ENCODE measurements at places on chromosomes 3 and 15. TPM values are rescaled to one million over a fixed set of nuclear protein-coding genes. Genes with fewer than 3 reads are reported as not detected.
A peak's percentile ranks its signal among the peaks of the same experiment; 100 is the strongest.

Gene PIAS1
- 32.3 TPM for total RNA-seq

Gene ISL2
- total RNA-seq, result not detected

Gene SLC24A5
- not detected for total RNA-seq

Gene RSRC1
- total RNA-seq, result 24.8 TPM

Gene MOBP
- total RNA-seq, result 0.44 TPM

Gene ZNF710
- 31.8 TPM for total RNA-seq

Gene SST
- not detected for total RNA-seq

Gene GOLGA6D
- total RNA-seq, result not detected

DNA sequence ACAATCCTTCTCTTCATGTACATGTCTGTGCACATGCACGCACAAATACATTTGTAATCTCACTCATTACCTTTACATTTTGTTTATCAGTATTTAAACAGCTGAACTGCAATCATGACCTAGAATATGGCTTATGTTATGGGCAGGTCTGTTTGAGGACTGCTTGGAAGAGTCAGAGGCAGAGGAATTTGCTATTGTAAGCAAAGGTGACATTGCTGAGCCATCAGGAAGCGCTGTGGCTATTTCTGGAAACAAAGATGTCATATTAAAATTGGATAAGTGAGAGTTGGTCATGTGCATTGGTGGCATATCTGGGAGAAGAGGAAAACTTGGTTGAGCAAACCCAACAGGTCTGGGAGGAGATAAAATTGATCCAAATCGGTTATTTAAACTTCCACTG is 41.6 kb downstream of the USF3 start:
- peaks cover 3% of the 10 kb centered on the region for H3K36me3 ChIP-seq
- DNase-seq, result no peak
- H3K4me1 ChIP-seq, result no peaks in the 10 kb centered on the region

GRCh38 chr3:9810433-9810770 is 340 bp downstream of the TTLL3 start:
- peak overlapping the region; percentile 55 for H3K4me3 ChIP-seq
- H3K36me3 ChIP-seq, result peaks cover 17% of the 10 kb centered on the region

DNA sequence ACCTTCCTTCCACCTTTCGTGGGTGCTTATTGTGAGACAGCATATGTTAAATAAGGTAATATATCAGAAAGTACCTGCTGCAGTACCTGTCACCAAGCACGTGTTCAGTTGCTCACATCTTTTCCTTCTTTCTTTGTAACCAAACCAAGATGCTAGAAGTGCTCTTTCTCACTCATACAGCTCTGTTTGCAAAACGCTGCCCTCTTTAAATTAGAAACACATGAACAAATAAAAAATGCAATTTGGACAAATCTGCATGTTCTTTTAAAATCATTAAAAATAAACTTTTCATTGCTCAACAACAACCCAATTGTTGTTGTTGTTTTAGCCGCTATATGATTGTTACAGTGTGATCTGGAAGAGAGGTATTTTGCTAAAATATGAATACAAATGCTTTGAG is 193.5 kb upstream of the ZBTB20 start:
- no peak for DNase-seq
- no peaks in the 10 kb centered on the region for H3K36me3 ChIP-seq
- H3K4me1 ChIP-seq, result peaks cover 8% of the 10 kb centered on the region
- no peak overlapping the region for H3K4me3 ChIP-seq
- no peak overlapping the region for H3K27ac ChIP-seq
- no peaks in the 10 kb centered on the region for H3K27me3 ChIP-seq

- H3K36me3 ChIP-seq, result peaks cover 12% of the 10 kb centered on the region
- H3K27me3 ChIP-seq, result no peaks in the 10 kb centered on the region
- peak overlapping the region; percentile 10 for H3K4me3 ChIP-seq
- H3K27ac ChIP-seq, result peak overlapping the region; percentile 60
These were observed 24.7 kb downstream of the LYSMD4 start for GRCh38 chr15:99708563-99708962.

DNA sequence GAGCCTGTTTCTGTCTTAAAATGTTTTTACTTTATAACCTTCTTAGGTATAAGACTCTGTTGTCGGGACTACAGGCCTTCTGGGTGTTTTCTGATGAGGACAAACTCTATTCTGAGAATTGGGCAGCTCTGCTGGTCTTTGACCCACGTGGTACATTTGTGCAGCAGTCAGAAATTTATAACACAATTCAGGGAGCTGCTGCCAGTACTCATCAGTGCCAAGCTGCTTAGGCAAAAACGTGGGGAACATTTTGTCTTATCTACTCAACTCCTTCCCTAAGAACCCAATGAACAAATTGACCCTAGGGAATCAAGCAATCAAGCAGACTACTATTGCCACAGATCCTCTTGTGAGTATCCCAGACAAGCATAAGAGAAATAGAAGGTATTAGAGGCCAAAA is 180.7 kb upstream of the PDZRN3 start:
- no peak overlapping the region for H3K4me3 ChIP-seq
- H3K36me3 ChIP-seq, result no peaks in the 10 kb centered on the region

- no peaks in the 10 kb centered on the region for H3K4me1 ChIP-seq
- no peak overlapping the region for H3K4me3 ChIP-seq
- no peaks in the 10 kb centered on the region for H3K27me3 ChIP-seq
These were observed 38.5 kb downstream of the MAP3K13 start for GRCh38 chr3:185401319-185401955.

DNA sequence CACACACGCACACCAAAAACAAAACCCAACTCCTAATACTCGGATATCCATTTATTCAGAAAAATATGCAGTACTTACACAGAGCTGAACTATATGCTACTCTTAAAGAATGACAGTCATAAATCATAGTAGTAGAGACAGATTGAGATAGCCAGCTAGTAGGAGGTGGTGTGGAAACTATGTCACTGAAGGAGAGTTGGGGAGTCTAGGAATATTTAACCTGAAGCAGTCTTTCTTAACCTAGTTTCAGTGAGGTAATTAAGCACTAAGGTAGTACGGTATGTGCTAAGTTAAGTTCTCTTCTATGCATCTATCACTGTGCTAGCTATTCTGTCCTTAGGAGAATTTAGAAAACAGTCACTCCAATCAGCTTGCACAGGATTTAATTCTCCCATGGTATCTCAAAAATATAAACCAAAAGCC is 54.2 kb downstream of the ANKRD28 start:
- H3K27ac ChIP-seq, result no peak overlapping the region
- H3K4me3 ChIP-seq, result no peak overlapping the region
- no peaks in the 10 kb centered on the region for H3K27me3 ChIP-seq
- DNase-seq, result no peak

DNA sequence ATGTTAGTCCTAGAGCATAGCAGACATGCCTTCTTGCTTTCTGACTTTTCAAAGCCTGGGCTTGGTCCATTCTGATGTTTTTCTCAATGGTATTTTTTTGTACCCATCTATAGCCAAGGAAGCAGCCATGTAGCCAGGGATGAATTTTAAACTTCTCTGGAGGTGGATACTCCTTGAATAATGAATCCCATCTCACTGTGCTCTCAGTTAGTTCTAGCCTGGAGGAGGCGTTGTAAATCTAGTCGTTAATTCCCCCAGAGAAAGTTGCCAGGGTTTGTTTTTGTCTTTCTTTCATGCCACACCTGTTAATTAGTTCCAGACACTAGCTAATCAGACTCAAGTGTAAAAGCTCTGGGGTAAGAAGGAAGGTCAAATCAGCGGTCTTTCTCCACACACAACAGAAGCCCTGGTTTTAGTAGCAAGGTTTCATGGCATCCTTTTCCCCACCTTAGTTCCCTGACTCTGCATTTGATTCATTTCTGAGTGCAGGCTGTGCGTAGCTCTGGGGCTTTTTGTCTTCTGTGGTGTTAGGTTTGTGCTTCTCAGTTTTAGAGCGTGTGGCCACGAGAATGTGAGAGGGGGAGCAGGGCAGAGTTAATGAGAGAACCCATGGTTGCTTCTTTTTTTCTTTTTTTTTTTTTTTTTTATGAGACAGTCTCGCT is 19.7 kb downstream of the PTPRG start:
- H3K36me3 ChIP-seq, result no peaks in the 10 kb centered on the region
- H3K27ac ChIP-seq, result no peak overlapping the region
- H3K4me3 ChIP-seq, result no peak overlapping the region
- H3K27me3 ChIP-seq, result no peaks in the 10 kb centered on the region
- H3K4me1 ChIP-seq, result peaks cover 3% of the 10 kb centered on the region

GRCh38 chr3:172582712-172583111 is 59.5 kb upstream of the TNFSF10 start:
- H3K36me3 ChIP-seq, result no peaks in the 10 kb centered on the region
- no peaks in the 10 kb centered on the region for H3K4me1 ChIP-seq
- no peaks in the 10 kb centered on the region for H3K27me3 ChIP-seq
- DNase-seq, result no peak

- no peaks in the 10 kb centered on the region for H3K4me1 ChIP-seq
- H3K4me3 ChIP-seq, result no peak overlapping the region
- peak; percentile 43 for DNase-seq
- H3K27ac ChIP-seq, result no peak overlapping the region
These were observed 98.0 kb downstream of the USP13 start for GRCh38 chr3:179750720-179751328.

- peaks cover 5% of the 10 kb centered on the region for H3K36me3 ChIP-seq
- H3K27ac ChIP-seq, result no peak overlapping the region
- H3K4me3 ChIP-seq, result no peak overlapping the region
- H3K4me1 ChIP-seq, result no peaks in the 10 kb centered on the region
- H3K27me3 ChIP-seq, result no peaks in the 10 kb centered on the region
These were observed 104.2 kb downstream of the CBLB start for GRCh38 chr3:105764378-105765307.

- DNase-seq, result no peak
- H3K36me3 ChIP-seq, result peaks cover under 1% of the 10 kb centered on the region
- H3K27ac ChIP-seq, result no peak overlapping the region
- H3K27me3 ChIP-seq, result no peaks in the 10 kb centered on the region
These were observed 48.3 kb downstream of the CCDC12 start for GRCh38 chr3:46928282-46928681.

- H3K36me3 ChIP-seq, result no peaks in the 10 kb centered on the region
- peak; percentile 15 for DNase-seq
- no peak overlapping the region for H3K4me3 ChIP-seq
- H3K4me1 ChIP-seq, result peaks cover 18% of the 10 kb centered on the region
These were observed 2.7 kb upstream of the OPA1 start for GRCh38 chr3:193590088-193590856.

GRCh38 chr3:28595372-28595771 is 246.7 kb upstream of the AZI2 start:
- no peaks in the 10 kb centered on the region for H3K36me3 ChIP-seq
- no peaks in the 10 kb centered on the region for H3K4me1 ChIP-seq
- no peak overlapping the region for H3K4me3 ChIP-seq
- DNase-seq, result no peak
- H3K27ac ChIP-seq, result no peak overlapping the region
- H3K27me3 ChIP-seq, result no peaks in the 10 kb centered on the region

DNA sequence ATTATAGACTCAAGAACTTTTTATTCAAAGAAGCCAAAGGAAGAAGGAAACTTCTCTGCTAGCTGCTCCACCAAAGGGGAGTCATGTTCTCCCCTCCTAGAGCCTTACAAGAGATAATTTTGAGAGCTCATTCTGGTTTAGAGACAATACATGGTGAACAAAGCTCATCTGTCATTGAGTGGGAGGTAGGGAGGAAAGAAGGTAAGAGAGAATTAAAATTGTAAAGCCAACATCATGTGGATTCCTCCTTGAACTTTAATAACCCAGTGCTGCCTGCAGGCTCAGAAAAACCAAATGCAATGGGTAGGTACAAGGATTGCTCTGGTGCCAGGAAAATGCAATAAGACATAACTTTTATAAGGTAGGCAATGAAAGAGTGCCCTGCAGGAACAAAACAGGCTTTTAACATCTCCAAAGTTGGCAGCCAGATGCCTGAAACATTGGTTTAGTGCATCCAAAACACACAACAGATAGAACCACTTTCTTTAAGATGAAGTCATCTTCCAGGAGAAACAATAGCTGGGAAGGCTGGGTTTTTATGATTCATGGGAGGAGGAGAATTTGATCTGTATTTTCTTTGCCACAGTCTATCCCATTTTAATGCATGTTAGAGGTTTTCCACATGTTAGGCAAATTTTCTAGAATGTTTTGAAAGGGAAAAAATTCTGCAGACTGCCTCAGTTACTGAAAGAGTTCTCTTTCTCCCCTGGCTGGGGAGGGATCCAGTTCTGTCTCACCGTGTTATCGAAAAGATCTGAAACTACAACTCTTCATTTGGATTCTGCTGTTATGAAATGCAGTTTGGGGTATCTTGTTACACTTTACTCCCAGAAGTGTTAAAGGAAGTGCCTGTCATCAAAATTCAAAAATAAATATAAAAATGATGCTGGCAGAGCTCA is 11.3 kb upstream of the ARHGEF3 start:
- peaks cover 14% of the 10 kb centered on the region for H3K4me1 ChIP-seq
- DNase-seq, result peak; percentile 71
- no peaks in the 10 kb centered on the region for H3K27me3 ChIP-seq
- no peak overlapping the region for H3K4me3 ChIP-seq
- H3K36me3 ChIP-seq, result no peaks in the 10 kb centered on the region

DNA sequence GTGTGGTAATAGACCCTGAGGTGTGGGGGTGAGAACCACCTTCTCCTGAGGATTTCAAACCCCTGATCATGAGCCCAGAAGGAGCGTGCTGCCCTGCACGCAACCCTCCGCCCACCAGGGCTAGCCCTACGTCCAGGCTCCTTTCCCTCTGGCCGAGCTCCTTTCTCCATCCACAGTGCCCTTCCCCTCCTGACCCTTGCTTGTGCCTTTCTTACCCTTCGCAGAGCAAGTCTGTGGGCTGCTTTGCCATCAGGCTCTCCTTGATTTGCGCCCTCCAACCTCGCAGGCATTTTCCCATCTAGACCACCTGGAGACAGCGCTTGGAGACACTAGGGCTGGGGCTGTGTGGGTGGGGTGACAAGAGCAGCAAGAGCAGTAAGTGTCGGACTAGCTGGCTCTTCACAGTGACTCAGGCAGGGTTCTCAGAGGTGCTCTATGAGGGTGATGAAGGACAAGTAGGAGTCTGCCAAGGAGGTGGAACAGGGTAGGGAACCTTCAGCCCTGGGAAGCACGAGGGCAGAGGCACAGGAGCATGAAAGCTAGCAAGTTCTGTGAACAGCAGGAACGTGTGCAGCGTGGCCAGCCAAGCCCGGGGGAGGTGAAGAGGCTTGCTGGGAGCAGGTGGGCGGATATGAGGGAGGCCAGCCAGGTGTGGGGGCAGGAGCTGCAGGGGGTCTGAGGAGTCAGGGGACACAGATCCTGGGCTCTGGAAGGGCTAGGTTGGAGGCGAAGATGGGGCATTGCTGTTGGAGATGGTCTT is 2.5 kb upstream of the SLC38A3 start:
- H3K4me1 ChIP-seq, result peaks cover 3% of the 10 kb centered on the region
- no peaks in the 10 kb centered on the region for H3K36me3 ChIP-seq

DNA sequence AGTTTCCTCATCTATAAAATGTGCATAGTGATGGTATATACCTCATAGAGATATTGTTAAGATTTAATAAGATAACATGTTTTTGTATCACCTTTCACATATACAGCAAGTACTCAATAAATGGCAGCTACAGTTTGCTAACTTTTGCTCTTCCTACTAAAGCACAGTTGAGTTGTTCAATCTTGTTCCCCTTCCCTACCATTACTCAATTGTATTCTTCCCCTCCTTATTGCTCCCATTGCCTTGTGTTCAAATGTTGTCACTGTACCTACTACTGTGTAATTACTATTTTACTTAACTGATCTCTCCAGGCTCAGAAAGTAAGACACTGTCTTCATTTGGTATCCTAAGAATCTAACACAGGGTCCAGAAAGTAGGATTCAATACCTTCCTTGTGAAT is 5.5 kb downstream of the CD47 start:
- no peaks in the 10 kb centered on the region for H3K36me3 ChIP-seq
- H3K4me3 ChIP-seq, result no peak overlapping the region
- no peaks in the 10 kb centered on the region for H3K27me3 ChIP-seq
- DNase-seq, result no peak
- H3K4me1 ChIP-seq, result peaks cover 12% of the 10 kb centered on the region

Measured in endothelial cell of umbilical vein (primary cell).